ENCODE measurements at places on chromosomes 2 and 18.
A peak's percentile ranks its signal among the peaks of the same experiment; 100 is the strongest.

GRCh38 chr2:237132799-237133198 is 47.1 kb downstream of the COPS8 start:
- no peak for DNase-seq

- DNase-seq = no peak
These were observed 42.4 kb upstream of the RPE start for GRCh38 chr2:209960045-209960444.

GRCh38 chr2:128690431-128690830 is 371.8 kb upstream of the HS6ST1 start:
- no peak for DNase-seq

GRCh38 chr2:74513605-74514367 is 464 bp upstream of the TLX2 start:
- DNase-seq = no peak

GRCh38 chr18:2515908-2516625 is 55.2 kb downstream of the METTL4 start:
- no peak for DNase-seq

DNA sequence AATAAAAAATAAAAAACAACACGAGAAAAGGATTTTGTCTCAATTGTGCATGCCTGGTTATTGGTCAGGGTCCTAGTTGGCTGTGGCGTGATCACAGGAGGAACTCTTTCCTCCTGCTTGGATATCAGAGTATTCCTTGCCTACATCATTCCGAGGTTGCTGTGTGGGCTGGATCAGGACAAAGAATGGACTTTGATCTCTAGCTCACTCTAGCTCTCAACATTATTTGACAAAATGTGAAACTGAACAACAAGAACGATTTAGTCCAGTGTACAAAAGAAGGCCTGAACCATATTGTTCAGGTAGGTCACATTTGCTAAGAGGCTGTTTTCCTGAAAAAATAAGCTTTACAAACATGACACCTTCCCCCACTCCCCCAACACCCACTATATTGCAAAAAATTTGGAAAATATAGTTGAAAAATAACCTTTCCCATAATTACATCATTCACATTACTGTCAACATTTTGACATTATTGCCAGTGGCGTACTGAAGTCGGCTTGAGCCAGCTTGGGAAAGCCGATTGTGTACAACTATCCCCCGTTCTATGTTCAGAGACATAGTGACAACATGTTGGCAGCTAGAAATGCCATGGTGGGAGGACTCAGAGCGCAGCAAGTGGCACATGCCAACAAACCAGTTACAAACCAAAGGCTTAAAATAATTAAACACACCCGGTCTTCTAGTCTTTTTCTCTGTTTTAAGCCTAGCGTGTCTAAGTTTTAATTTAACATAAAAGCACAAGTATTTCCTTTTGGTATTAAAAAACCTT is 179.0 kb downstream of the LPIN1 start:
- DNase-seq = no peak

- no peak for DNase-seq
These were observed 150.7 kb downstream of the DYSF start for GRCh38 chr2:71603851-71604725.

GRCh38 chr2:101559551-101559950 is 84.6 kb upstream of the RFX8 start:
- DNase-seq = no peak

DNA sequence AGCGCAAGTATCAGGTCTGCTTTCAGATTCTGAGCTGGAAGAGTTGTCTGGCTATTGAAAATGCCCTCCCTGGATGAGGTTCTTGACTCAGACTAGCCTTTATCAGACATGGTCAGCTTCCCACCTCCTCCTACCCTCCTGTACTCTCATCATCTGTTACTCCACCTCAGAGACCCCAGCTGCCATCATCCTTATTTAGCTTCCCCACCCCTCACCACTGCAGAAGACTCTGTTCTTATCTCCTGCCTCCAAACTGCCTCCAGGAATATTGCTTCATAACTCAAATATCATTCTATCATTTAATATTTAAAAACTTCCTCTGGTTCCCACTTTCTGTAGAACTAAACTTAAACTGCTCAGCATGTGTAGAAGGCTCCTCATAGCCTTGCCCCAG is 31.1 kb upstream of the PPP3R1 start:
- DNase-seq = no peak

GRCh38 chr18:45666520-45666919 is 51.2 kb downstream of the SLC14A2 start:
- DNase-seq = no peak

GRCh38 chr18:3248062-3248657 is 559 bp downstream of the MYL12A start:
- DNase-seq = no peak

DNA sequence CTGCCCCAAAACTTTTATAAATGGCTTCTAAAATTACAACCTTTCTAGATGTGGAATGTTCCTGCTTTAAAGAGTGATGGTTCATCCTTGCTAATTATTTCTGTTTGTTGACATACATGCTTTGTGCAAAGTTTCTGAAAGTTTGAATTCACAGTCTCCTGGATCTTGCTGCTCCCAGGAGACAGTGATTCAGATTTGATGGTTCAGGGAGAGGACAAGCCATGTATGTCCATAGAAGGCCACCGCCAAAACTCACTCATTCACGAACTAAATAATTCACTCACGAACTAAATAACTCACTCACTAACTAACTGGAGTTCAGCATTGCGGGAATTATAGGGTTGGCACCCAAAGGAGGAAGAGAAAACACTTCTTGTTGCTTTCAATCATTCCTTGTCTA is 416.5 kb upstream of the ZEB2 start:
- DNase-seq = no peak

DNA sequence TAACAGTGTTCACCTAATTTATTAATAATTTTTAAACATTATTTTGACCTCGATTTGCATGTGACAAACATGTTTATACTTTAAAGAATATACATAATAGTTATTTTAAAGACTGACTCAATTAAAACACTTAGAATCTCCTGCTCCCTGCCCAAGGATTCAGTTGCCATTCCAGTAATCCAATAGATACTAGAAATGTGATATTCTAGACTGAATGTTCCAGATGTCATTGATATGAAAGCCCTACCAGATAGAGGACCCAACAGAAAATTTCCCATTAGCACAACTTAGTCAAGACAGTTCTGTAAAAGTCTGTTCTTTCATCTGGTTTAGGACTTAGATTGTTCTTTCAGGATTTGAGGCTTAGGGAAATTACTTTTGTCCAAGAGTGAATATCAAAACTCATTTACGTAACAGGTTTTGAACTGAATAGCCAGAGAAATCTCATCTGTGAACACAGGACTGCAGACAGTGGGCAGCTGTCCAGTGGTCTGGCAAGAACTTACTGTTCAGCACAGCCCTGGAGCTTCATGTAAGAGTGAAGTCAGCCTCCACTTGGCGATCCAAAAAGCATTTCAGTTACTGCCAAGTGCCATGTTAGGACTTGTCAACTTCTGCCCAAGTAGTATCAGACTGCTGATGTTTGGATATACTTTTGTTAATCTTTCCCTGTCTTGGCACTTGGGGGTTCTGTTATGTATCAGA is 77.5 kb downstream of the OSBPL6 start:
- DNase-seq = no peak

DNA sequence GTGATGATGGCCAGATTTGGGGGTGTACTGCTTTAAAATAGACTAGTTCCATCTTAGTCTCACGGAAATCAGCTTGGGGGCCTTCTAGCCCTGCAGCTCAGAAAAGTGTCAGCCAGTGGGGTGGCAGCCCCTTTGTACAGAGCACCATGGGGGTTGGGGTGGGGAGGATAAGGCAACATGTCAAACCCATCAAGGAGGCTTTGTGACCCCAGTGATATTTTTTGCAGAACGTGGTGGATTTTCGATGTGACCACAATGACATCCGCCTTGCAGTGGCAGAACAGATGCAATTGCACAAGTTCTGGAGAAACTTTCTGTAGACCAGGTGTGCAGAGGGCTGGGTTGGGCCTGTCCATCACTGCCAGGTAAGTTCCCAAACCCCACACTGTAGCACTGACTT is 3.0 kb upstream of the CD8A start:
- no peak for DNase-seq

DNA sequence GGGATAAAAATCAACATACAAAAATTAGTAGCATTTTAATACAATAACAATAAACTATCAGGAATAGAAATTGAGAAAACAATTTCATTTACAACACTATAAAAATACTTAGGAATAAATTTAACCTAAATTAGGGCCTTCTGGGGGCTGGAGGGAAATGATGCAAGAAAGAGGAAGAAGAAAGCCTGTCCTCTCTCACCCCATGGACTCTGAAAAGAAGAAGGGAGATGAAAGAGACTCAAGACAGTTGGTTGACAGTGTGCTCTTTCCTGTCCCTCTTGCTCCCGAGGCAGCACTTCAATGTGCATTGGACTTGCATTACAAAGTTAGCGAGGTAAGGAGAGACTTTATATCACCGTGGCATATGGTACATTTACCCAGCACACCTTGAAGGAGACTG is 88.5 kb downstream of the VAPA start:
- no peak for DNase-seq

- no peak for DNase-seq
These were observed 25.6 kb upstream of the PMAIP1 start for GRCh38 chr18:59874166-59874565.

- peak; percentile 34 for DNase-seq
These were observed 105.2 kb downstream of the CCDC85A start for GRCh38 chr2:56288838-56289580.

- no peak for DNase-seq
These were observed 552.3 kb downstream of the KCNJ3 start for GRCh38 chr2:155250800-155251199.

DNA sequence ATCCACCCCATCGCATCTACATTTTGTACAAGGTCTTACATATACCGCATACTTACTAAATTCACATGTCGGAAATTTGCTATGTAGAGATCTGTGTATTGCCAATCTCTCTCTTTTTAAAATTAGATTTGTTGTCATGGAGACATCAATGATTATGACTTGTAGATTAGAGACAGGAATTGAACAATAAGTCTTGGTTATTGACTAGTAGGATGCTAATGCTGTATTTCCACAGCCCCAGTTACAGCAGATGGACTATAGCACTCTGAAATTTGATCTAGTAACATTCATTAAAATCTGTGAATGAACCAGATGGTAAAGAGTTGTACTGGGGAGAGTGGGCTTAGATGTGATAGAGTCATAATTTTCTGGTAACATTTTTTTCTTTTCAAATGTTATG is 805.7 kb downstream of the SLC4A3 start:
- DNase-seq = no peak

GRCh38 chr2:187214306-187214705 is 233.7 kb downstream of the CALCRL start:
- no peak for DNase-seq

DNA sequence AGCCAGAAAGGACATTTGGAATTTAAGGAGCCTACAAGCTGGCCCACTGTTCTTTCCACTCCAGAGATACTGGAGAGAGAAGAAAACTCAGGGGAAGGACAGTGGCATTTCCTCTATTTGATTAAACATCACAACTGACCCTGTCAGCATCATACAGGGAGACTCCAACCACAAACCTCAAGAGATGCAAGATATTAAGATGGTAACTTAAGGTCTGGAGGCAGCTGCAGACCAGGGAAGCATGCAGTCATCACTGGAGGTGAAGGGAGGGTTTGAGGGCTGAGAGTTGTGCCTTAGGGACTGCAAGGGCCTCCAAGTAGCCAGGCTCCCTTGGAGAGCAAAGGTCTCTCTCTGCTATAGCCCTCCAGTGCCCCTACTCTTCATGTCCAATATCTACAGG is 67.4 kb downstream of the RNF152 start:
- DNase-seq = no peak

- no peak for DNase-seq
These were observed 34.2 kb upstream of the COL6A3 start for GRCh38 chr2:237448171-237448570.

GRCh38 chr2:47221039-47221438 is 65.9 kb upstream of the STPG4 start:
- DNase-seq = no peak

DNA sequence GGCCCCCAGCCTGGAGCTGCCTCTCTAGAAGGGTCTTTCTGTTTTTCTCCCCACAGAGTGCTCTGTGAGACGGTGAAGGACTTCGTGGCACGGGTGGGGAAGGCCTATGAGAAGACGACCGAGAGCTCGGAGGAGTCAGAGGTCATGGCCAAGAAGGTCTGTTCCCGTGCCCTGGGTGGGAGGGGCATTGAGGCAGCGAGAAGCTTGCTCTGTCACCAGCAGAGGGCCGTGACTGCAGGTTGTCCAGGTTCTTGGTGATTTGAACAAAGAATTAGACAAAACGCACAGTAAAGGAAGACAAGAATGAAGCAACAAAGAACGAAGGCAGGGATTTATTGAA is 93.9 kb downstream of the DGKD start:
- DNase-seq = no peak

GRCh38 chr2:191847764-191848163 is 876 bp upstream of the CAVIN2 start:
- DNase-seq = no peak

DNA sequence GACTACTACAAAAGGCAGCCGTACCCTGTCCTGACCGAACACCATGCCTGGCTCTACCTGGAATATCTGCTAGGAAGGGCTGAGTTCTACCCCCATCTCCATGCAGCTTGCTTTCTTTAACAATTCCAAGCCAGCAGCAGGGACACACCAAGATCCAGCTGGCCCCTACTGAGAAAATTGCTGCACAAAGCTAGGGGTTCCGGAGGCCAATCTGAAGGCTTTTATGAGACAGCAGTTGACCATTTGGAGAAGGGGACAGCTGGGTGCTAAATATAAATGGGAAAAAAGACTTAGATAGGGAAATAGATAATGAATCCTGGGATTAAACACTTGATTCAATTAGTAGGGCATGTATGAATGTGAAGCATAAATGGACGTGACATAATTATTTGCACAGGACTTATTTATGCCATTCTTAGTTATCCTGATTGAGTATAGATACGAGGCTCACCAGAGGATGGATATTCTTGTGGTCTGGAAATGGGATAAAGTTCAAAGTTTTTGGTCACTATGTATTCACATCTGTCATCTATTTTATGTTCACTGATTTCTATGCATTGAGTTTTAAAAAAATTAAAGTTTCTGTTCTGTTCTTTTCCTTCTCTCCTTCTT is 204.0 kb downstream of the ZNF521 start:
- DNase-seq = no peak

DNA sequence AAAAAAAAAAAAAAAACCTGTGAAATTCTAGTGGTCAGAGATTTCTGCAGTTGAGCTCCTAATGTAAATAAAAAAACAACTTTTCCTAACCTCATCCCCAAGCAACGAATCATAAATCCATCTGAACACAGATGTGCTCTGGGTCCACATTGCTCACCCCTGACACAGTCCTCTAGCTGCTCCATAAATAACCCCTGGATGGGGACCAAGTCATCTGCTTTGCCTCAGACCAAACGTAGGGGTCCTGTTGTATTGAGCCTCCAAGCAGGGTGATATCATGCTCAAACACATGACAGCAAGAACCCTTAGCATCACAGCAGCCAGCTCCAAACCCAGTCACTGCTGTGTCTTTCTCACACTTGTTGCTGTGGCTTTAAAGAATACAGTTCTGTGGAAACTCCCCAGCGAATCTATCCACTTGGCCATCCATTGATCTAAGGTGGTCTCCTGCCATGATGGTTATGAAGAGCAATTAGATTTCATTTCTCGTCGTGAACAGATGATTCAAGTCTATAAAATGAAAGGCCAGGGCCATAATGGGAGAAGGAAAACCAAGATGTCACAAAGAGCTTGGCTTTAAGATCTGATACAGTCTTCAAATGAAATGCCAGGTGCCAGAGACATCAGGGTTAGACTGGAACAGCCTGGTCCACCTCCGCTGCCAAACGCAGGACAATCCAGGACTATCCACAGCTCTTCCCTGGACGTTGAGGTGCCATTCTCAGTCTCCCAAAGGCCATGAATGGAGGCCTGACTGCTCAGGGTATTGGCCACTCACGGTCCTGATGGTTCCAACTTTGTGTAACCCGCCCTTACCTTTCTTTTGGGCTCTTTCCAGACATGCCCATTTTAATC is 39.0 kb downstream of the TBC1D8 start:
- DNase-seq = no peak

Measured in NCI-H1436 treated with DMSO at 0.1 percent for 48 hours (cell line).